CD4-positive, alpha-beta T cell treated with Interleukin-15 for 4 hours (primary cell): ENCODE measurements at places on chromosomes 7 and 10.

- no peak for DNase-seq
Observed at GRCh38 chr10:3784510-3785250, at the start of gene KLF6. Gene KLF6, minus strand, starts transcription at chr10:3785209. Its CDS starts 195 bp downstream, at chr10:3785014.

GRCh38 chr7:30887464-30887872, 24.2 kb upstream of the AQP1 start:
- no peak for DNase-seq

GRCh38 chr10:86955501-86956194, 1.8 kb downstream of the MMRN2 start:
- DNase-seq = no peak

- no peak for DNase-seq
Observed at GRCh38 chr7:78261302-78261701, 462.7 kb downstream of the PHTF2 start.

GRCh38 chr7:45082031-45082830, 6.5 kb downstream of the NACAD start:
- DNase-seq = no peak

DNA sequence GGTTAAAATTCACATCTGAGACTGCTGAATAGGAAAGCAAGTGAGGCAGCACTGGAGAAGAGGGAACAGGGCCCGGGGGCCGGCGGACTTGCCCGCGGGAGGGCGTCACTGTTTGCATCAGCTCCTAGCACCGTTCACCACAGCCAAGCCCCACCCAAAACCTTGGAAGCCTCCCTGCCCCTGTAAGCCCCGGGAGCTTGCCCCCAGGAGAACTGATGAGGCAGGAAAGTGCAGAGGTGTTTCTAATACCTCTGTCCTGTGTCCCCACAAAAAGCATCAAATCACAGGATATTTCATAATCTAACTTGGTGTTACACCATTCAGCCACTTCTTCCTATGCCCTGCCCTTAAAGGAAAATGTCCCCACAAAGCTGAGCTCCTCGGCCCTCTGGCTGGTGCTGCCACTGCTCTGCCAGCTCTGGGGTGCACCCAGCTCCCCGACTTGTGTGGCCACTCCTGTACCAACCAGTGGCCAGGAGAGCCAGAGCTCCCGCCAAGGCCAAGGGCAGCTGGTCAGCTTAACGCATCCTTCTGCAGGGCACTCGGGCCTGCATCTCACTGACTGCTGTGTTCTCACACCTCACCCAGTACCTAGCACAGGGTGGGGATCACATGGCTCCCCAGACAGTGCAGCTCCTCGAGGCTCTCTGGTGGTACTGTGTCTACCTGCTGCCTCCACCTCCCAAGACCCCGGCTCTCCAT, 47.3 kb upstream of the CNPY1 start:
- no peak for DNase-seq

DNA sequence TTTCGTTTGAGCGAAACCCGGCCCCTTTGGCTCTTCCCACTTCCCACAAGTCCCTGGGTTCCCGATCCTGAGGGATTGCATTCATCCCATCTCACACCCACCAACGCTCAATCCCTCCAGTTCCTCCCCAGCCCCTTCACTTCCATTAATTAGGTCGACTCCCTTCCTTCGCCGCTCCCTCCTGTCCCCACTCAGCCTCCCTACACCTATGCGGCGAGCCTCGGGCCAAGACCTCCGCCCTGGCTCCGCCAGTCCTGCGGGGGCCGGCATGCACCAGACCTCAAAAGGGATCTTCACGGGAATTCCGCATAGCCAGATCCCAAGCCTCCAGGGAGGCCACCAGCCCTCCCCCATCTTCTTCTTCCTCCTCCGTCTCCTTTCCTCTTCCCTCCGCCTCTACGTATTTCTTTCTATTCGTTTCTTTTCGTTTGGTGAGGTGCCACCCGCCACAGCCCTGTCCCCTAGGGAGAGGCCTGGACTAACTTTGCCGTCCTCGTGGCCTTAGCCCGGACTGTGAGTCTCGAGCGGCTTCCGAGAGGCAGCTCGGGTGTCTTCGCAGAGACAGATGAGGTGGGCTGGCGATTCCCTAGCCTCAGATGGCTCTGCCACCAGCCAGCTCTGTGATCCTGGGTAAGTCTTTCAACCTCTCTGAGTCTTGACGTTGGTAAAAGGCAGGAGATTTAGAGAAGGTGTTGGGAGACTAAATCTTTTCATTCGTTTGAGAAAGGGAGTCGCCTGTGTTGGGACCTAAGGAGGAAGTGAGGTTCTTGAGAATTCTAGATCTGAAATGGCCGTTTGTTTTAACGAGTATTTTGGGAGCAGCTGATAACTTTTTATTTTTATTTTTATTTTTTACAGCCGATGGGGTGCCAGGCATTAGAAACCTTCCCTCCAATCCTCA, 8.1 kb upstream of the LBX1 start:
- DNase-seq = no peak

GRCh38 chr7:52639126-52639525, 396.3 kb upstream of the POM121L12 start:
- no peak for DNase-seq

- no peak for DNase-seq
Observed at GRCh38 chr7:51467384-51468017, 150.9 kb upstream of the COBL start.

- no peak for DNase-seq
Observed at GRCh38 chr10:43943119-43943817, 294.6 kb upstream of the ZNF32 start.

DNA sequence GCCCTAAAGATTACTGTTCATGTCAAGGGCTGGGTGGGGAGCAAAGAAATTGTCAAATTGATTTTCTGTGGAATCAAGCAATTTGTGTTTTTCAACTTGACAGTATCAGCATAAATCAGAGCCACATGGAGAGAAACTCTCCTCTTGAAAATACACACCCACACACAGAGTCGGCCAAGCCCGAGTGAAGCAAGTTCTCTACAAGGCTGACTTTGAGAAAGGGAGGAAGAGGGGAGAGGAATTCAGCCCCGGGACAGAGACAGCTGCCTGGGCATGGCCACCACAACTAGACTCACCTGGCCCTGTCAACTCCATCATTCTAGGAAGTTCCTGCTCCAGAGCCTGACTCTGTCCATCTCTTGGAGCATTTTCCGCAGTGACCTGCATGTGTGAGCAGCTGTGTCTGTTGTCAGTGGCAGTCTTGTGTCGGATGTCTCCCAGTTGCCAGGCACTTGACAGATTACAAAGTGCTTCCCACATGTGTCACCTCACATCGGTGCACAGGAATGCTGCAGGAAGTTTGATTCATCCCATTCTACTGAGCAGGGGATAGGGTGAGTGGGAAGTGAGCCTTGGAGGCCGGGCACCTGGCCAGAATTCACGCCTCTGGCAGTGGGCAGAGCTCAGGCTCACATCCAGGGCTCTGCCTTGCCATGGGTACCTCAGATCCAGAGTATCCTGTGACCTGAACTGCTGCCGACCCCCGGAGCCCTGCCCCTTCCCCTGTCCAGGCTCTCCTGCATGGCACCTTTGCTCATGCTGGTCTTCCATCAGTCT, 37.9 kb downstream of the ADAM12 start:
- DNase-seq = no peak

DNA sequence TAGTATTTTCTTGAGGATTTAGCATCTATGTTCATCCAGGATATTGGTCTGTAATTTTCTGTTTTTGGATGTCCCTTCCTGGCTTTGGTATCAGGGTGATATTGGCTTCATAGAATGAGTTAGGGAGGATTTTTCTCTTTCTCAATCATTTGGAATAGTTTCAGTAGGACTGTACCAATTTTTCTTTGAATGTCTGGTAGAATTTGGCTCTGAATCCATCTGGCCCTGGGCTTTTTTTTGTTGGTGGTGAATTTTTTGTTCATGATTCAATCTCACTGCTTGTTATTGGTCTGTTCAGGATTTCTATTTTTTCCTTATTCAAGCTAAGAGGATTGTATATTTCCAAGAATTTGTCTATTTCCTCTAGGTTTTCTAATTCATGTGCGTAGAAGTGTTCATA, 192.7 kb downstream of the KIF20B start:
- DNase-seq = no peak

- DNase-seq = no peak
Observed at GRCh38 chr10:89297356-89297755, 4.5 kb upstream of the IFIT2 start.

- no peak for DNase-seq
Observed at GRCh38 chr7:30470163-30470770, 8.3 kb downstream of the NOD1 start.

DNA sequence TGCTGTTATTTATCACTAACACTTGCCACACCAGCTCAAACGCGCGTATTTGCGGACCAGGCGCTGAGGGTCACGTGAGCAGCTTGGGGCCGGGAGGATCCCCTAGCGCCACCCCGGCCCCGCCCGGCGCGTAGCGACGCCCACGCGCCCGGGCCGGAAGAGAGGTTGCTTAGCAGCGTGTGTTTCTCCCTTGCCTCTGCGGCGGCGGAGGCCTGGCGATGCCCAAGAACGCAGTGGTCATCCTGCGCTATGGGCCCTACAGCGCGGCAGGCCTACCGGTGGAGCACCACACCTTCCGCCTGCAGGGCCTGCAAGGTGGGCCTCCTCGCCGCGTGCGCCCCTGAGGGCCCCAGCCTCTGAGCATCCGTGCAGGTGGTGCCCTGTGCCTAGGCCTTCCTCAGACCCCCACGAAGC, at the start of gene C10orf53:
Gene C10orf53, plus strand, starts transcription at position 172 of the 414 bp plus-strand sequence. Its CDS starts 47 bp downstream, at position 219.
- DNase-seq = no peak

DNA sequence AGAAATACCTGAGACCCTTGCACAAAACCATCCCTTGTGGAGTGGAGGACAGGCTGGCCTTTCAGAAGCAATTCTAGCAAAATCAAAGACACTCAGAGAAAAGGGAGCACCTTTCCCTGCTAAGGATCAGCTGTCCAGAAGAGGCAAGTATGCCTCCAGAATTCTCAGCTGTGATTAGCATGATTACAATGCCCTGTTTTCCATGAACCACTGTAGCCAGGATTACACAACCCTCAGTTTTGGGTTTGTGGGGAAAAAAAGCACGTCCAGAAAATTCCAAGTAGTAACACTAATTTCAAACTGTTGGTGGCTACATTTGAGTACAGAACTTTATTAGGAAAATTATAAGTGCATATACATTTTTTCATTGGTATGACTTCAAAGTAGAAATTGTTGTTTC, 15.0 kb downstream of the CXCL12 start:
- DNase-seq = no peak

GRCh38 chr7:77442636-77443035, 26.5 kb upstream of the GSAP start:
- no peak for DNase-seq

- DNase-seq = no peak
Observed at GRCh38 chr10:24889639-24890038, 62.8 kb downstream of the PRTFDC1 start.
